ENCODE measurements at places on chromosomes 4 and X.

- DNase-seq: no peak
Measured at GRCh38 chr4:155761916-155762315, 3.1 kb downstream of the GUCY1B1 start.

GRCh38 chr4:139144911-139145551 lies 32.0 kb downstream of the ELF2 start:
- no peak for DNase-seq

GRCh38 chr4:181848357-181848756 lies 394.8 kb upstream of the TENM3 start:
- DNase-seq: no peak

- DNase-seq: peak; percentile 35
Measured at GRCh38 chr4:56752985-56753384, 68.5 kb downstream of the SPINK2 start.

- DNase-seq: peak; percentile 23
Measured at GRCh38 chrX:107205770-107206696, at the start of the genes DNAAF6 and NUP62CL. TSS of gene DNAAF6 (plus strand) at chrX:107206611. CDS start at chrX:107212876, 6,265 bp downstream. TSS of gene NUP62CL (minus strand) at chrX:107206433. CDS start at chrX:107175146, 31,287 bp downstream.

DNA sequence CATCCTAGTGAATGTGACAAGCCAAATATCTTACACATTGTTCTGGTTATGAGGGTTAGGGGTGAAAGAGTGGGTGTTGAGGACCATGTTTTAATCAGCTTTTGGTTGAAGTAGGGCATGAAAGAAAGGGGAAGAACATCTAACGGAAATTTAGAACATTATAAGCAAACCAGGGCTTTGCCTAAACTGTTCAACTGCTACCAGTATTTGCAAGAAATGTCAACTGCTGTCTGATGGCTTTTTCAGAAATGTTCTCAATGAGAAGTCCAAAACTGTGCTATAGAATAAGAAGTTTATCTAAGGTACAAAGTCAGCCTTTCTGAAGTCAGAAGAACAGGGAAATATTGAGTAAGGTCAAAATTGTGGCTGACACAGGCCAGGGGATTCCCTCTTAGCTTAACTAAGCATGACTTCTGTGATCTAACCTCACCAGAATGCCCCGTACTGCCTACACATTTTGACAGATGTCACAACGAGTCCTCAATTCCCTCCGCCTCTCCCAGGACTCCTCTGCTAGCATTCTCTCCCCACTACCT lies 67.1 kb downstream of the DTHD1 start:
- no peak for DNase-seq
